ENCODE measurements at places on chromosomes 6 and 20. TPM values are rescaled to one million over a fixed set of nuclear protein-coding genes. Genes with fewer than 3 reads are reported as not detected.

PFDN4 gene
- polyA plus RNA-seq: 62.9 TPM

FANCE gene
- polyA plus RNA-seq: 9.6 TPM

LY86 gene
- polyA plus RNA-seq: 3.0 TPM

HNF4A gene
- 0.91 TPM for polyA plus RNA-seq

CRISP3 gene
- 0.24 TPM for polyA plus RNA-seq

FABP7 gene
- polyA plus RNA-seq: 23.0 TPM

- DNase-seq: no peak
Measured at GRCh38 chr20:14691994-14692393, 354.6 kb upstream of the FLRT3 start.

DNA sequence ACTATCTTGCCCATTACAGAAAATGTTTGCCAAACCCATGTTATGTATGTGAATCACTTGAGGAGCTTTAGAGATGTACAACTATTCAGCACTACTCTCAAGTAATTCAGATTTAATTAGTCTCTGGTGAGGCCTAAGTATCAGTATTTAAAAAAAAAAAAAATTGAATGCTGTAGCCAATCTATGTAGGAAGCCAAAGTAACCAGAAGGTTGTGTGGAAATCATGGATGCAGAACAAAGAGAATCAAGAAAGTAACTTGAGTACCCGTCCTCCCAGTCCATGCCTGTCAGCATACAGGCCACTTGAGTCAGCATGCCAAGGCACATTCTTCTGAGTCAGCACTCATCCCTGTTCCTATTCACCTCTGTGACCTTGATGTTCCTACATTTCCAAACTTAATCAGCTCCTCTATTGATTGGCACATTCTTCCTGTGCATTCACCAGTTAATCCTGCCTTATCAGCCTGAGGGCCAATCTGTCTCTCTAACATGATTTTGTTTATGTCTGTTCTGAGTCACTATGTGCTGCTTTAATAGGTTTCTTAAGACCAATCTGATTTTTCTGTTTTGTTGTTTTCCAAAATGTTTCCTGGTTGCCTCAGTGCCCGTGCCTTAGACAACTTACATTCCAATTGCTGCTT is 165.6 kb downstream of the KCNQ5 start:
- DNase-seq: peak; percentile 8

DNA sequence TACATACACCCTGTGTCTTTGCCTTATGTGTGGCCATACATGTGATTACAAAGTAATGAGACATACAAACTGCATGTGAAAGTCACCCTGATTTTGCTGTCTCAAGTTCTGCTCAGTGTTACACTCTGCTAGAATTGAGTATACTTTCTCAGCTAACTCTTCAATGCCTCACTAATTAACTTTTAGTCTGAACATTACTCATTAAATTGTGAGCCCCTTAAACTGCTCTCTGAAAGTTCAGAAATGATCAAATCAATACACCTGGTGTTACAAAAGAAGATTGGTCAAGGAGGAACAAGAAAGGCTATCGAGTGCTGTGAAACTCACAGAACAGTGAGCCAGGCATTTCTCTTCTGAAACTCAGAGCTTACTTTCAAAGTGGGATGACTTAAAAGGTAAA is 71.3 kb downstream of the MKKS start:
- no peak for DNase-seq

- DNase-seq: no peak
Measured at GRCh38 chr6:11922901-11923300, 89.2 kb upstream of the HIVEP1 start.

- no peak for DNase-seq
Measured at GRCh38 chr20:57791178-57791962, 81.6 kb upstream of the PMEPA1 start.

DNA sequence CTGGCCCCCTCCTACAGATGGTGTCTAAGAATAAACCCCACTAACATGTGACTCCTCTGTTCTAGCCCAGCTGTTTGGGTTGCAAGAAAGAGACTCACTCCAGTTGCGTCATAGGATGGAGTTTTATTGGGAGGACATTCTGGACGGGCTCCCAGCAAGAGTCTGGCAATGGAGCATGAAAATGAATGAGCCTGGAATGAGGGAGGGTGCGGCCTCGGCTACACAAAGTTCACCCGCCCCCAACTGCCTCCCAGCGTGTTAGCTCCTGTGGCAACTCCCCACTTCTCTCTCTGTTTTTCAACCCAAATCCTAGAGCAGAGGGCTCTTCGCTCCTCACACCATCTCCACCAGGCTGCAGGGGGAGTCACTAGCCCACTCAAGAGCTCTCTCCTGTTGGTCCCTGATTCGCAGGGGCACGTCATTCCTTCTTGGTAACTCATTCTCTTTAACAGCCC is 5.1 kb upstream of the ADAM33 start:
- DNase-seq: peak; percentile 87

DNA sequence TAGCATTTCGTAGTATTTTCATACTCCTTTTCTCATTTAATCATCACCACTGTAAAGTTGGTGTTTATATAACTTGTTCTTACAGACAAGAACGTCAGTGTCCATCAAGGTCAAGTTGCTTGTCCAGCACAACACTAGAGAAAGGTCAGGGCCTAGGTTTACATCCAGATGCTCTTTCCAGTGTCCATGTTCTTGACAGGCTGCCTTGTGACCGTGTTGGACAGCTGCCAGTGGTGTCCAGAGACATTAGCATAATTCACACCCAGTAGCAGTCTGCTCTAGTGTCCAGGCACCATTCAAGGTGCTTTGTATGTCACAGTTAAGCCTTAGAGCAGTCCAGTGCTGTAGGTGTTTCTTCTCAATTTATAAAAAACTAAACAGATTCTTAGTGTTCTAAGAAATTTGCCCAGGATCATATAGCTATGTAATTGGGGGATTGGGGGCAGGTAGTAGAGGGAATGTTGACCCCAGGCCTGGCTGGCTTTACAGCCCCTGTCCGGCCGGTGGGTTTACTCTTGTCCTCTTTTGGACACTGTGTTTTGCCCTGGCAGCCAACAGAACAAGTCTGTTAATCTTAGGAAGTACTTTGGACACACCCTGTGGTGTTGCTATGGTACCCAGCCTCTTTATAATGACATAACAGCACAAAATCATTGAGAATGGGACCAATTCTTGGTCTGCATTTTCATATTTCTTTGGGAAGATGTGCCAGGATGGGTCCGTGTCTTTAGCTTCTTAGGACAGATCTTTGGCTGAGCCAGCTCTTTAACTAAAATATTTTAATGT is 8.0 kb downstream of the STK35 start:
- no peak for DNase-seq

- DNase-seq: no peak
Measured at GRCh38 chr6:56486681-56487080, 156.0 kb downstream of the DST start.

DNA sequence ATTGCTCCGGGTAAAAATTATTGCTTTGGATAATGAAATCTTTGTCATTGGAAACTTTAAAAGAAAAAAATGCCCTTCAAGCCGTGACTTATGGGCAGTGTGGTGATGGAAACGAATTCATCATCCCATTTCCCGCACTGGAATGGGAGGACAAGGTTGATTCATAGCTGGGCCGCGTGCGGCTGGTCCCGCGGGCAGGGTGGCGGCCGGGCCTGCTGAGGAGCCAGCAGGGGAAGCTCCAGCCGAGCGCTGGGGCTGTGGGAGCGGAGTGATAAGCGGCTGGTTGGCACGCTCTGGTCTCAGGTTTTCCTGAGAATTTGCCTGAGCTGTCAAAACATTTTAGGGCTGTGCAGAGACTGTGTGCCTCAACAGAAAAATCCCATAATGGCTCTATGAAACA is 351.7 kb downstream of the CDC5L start:
- DNase-seq: no peak

GRCh38 chr20:56995635-56996075 is 270.8 kb downstream of the BMP7 start:
- DNase-seq: no peak

GRCh38 chr6:118783931-118784550 is 109.9 kb upstream of the ASF1A start:
- DNase-seq: peak; percentile 67

DNA sequence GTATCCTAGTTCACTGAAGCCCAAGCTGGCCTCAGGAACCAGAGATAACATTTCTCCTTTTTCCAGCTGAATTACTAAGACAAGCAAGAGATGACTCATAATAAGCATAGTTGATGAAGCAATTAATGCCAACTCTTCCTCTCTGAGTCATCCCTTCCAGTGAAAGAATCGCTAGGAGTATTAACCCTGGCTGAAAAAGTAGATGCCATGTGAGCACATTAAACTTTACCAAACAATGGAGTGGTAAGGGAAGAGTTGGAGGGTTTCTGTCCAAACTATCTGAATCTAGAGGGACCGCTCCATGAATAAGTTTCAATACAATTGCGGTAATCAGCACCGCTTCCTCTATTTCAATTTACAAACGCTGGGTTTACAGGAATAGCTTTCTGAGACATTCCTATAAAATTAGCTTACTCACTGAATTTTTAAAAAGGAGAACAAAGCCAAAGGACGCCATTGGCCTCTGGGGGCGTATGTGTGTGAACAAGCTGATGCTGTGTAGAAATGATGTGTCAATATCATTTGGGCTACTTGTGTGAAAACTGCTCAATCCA is 48.3 kb downstream of the ATXN1 start:
- peak; percentile 33 for DNase-seq

DNA sequence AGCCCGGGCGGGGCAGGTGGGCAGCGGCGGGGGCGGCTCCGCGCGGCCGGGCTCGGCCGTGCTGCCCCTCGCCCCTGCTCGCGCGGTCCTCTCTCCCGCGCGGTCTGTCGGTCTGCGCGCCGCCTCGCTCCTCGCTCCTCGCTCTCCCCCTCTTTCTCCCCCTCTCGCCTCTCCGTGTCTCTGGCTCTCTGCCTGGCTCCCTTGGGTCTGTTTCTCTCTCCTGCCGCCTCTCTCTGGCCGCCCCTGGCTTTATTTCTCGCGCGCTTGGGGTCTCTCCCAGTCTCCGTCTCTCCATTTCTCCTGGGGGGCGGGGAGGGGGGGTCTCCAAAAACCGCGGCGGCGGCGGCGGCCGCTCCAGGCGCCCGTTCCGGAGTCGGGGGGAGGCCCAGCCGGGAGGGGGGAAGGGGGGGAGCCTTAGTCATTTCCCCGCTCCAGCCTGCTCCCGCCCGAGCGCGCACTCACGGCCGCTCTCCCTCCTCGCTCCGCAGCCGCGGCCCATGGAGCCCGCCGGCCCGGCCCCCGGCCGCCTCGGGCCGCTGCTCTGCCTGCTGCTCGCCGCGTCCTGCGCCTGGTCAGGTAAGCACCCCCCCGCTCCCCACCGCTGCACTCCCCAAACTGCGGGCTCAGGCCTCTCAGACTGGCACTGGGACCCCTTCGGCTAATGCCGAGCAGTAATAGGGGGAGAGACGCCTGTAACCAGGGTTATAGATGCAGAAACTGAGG is at the start of gene SIRPA:
TSS of gene SIRPA (plus strand) at position 457 of the 723 bp plus-strand sequence. CDS start at position 498, 41 bp downstream.
- peak; percentile 81 for DNase-seq

DNA sequence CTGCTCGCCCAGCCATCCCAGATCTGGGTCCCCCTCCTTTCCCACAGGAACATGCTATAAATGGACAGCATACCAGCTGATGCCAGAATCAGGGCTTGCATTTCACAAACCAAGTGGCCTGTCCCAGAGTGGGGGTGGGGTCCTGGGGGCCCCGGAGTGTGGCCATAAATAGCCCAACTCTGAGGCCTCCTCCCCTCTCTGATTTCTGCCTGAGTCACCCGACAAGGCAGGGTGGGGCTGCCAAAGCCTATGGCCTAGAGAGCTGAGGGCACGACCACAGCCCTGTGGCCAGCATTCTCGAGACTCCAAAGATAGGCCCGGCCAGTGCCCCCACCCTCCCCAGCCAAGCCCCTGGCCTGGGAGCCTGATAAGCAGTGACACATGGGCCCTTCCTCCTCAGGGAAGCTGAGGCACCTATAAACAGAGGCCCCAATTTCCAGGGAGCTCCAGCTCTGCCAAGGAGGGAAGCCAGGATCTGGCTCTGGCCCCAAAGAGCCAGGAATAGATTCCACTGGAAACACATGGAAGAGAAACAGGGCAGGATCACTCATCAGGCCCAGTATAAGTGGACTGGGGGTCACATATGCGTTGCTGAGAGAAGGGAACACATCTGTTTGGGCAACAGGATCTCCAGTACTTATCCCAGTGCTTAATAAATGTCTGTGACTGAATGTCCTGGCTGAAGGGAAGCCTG is 20.3 kb downstream of the SNTA1 start:
- no peak for DNase-seq

- peak; percentile 78 for DNase-seq
Measured at GRCh38 chr6:56693246-56693607, 50.5 kb upstream of the DST start.

DNA sequence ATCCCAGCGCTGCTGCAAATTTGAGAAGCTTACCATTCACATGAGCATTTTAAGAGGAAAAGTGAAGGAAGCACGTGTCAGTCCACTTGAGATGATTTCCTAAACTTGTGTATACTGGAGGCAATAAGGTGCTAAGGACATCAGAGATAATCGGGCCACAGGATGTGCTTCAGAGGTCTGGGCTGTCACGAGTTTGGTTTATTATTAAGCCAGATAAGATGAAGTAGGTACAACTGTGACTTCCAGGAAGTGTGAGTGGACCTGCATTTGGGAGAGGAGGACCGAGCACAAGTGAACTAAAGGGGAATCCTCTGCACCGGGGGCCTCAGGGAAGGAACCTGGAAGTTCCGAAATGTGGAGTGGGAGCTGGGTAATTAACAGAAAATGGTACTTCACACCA is 1.4 kb downstream of the SAMD5 start:
- DNase-seq: peak; percentile 23

GRCh38 chr20:32067234-32067821 is 15.3 kb downstream of the HCK start:
- DNase-seq: no peak

DNA sequence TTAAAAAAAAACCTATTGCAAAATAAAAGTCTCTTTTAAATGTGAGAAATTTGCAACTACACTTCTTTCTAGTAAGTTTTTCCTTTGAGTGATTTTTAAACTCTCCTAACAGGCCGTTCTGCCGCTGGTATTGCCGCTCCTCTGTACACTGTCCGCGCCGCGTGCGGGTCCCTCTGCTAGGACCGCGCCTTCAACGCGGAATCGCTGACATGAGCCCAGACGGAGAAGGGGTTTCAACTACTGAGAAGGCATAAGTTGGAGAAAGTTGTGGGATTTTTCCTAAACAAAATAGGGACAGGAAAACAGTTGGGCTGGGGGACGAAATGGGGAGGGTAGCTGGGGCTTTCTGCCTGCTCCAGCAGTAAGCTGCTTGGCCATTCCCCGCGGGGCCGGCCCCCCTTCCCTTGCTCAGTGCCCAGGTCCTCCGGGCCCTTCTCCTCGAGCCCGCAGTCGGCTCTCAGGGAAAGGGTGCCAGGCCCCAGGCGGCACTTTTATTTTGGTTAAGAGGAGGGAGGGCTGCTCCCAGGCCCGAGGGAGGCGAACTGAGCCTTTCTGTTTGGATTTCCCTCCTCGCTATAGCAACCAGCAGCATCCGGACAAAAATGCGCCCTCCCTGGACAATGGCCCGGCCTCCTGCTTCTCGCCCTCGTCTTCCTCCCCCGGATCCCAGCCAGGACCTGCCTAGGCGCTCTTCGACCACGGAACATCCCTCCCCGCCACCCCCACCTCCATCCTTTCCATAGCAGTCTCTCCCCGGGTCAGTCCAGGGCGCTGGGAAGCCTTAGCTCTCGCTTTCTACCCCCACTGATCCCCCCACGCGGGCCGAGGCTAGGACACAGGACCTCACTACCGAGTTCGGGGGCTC is 6.8 kb upstream of the POU3F2 start:
- no peak for DNase-seq

GRCh38 chr20:42379385-42379784 is 761.2 kb upstream of the CHD6 start:
- DNase-seq: no peak

Measured in right lung (tissue), 10 donors.